ENCODE measurements at places on chromosomes 7 and 10.

- no peak for DNase-seq
These were observed 45.7 kb downstream of the RPS24 start for GRCh38 chr10:78079411-78079810.

DNA sequence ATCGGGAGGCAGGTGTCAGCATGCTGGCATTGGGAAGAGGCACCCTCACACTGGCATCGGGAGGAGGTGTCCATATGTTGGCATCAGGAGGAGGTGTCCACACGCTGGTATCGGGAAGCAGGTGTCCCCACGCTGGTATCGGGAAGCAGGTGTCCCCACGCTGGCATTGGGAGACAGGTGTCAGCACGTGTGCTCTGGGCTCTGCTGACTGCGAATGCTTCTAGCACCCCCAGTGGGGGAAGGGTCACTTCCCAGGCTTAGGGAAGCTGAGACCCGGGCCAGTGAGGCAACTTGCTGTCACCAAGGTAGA lies 92.5 kb upstream of the IKZF1 start:
- no peak for DNase-seq

- DNase-seq = no peak
These were observed 76.0 kb upstream of the ARMC3 start for GRCh38 chr10:22851865-22852239.

DNA sequence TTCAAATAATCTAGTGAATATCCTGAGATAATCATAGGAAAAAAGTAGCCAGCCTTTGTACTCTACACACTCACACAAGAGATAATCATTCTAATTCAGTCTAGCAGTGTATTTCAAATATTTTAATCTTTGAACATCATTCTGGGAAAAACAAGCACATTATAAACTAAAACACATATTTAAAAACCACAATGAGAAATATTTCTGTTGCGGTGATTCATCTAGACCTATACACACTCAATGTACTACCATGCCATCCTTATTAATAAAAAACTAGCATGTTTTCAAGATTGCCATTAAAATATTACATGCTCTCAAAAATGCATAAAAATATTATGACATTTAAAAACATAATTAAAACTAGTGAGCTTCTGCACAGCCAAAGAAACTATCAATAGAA lies 11.8 kb downstream of the COG5 start:
- no peak for DNase-seq

DNA sequence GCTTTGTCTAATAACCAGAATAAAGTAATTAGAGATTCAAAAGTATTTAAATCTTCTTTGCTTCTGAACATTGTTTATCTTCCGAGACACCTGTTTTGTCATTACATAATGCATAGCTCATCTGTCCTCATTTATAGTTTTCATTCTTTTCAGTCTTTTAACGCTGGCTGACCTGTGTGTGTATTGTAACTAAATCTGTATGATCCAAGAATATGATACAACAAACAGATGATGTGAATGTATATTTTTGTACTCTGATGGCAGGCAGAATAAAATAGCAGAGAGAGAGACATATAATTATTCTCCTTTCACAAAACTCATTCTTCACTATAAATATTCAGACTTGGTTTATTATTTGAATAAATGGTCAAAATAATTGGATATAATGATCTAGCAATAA lies 80.6 kb downstream of the ORC5 start:
- DNase-seq = no peak

- DNase-seq = peak; percentile 92
These were observed 9.0 kb downstream of the SKIDA1 start for GRCh38 chr10:21516242-21517131.

GRCh38 chr10:14891151-14891550 lies 12.5 kb downstream of the SUV39H2 start:
- no peak for DNase-seq

GRCh38 chr10:23293145-23293724 lies 51.4 kb downstream of the C10orf67 start:
- no peak for DNase-seq

DNA sequence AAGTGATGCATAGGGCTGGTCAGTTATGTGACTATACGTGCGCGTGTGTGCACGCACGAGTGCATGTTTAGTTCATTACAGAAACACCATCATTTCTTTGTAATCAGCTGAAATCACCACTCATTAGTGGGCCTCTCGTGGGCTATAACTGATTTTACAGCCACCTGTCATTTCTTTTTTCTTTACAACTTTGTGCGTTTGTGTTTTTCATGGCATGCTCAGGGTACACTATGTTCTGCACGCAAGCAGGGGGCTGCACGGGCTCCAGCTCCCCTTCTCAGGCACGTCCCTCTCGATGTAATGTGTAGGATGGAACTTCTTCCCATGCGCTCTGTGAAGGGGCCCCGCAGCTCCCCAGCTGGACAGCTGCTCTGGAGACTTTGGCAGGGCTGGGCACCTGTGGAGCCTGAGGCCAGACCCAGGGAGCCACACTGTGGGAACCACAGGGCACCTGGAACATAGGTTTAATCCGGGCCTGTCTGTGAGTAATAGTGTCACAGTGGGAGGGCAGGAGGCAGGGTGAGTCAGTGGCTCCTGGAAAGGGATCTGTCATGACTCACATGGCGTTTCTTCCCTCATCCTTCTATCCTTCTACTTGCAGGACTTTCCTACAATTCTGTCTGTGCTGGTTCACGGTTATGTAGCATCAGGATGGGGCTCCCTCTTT lies 4.9 kb downstream of the GCK start:
- peak; percentile 68 for DNase-seq

DNA sequence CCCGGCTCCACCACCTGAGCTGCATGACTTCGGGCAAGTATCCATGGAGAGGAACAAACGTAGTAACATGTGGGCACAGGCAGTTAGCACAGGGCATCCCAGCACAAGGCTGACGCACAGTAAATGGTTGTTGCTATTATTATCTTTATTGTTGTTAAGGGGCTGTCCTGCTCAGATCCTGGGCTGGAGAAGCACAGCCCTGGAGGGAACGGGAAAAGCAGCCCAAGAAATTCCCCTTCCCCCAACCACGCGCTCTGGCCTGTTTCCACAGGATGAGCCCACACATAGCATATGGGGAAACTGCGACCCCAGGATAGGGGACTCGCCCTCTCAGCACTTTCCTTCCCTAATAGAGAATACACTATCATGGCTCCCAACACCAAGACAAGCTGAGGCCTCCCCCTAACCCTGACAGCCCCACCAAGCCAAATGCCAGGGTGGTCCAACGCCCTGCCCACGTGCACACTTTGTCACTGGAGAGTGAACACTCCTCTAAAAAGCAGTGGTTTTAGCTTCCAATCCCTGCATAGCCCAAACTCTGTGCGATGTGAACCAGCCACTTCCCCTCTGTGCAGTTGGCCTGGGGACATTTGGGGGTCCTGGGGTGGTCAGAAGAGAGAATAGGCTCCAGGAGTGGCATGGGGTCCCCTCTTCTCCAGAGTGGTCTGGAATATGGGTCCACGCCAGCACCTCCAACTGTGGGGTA lies 11.0 kb downstream of the PSD start:
- no peak for DNase-seq

DNA sequence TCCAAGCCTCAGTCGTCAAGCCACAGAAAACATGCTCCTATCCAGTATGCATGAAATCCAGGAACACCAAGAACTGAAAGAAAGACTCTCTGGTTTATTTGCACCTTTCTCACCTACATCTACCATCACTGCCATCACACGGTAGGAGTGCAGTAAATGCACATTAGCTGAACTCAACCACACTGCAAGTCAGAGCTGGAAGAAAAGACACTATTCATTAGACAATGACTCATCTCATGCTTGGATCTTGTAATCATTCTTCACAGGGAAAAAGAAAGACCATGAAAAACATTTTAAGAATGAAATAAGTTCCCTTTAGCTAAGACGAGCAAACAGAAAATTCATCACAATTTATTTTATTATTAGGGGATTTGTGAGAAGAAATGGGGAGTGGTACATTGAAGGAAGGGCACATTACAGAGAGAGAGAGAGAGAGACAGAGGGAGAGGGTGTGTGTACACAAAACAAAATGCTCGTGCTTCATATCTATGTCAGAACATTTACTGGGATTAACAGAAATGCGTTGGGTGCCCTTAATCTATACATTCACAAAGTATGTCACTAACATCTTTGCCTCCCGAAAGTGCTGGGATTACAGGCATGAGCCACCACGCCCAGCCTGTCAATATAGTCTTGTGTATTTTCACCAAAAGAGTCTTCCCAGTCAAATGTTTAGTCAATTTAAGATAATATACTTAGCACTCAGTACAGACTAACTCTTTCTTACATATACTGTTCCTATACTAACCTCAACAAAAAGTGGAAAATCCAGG lies 324.9 kb downstream of the PARD3 start:
- DNase-seq = no peak

DNA sequence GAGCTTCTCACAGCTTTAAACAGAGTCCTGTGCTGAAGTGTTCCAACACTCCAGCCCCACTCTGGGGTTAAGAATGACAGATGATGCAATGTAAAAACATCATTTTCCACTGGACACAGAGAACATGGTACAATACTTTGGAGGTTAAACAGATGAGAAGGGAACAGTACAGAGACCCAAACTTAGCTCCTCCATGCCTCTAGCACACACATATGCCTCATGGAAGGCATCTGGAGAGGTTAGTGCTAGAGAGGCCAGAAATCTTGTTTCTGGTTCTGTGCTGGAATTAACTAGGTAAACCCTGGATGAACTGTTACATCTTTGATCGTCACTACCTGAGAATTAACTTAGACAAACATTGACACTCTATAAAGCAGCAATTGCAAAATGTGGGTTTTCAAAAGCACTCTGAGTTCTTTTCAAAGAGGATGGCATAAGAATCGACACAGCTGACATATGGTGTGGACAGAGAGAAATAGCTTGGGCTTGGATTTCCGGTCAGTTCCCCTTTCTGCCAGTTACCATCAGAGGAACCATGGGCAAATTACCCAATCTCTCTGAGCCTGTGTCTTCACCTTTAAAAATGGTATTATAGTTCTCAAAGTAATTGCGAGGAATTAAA lies 81.9 kb downstream of the KCNMA1 start:
- DNase-seq = no peak

- DNase-seq = no peak
These were observed 18.2 kb downstream of the SEC31B start for GRCh38 chr10:100501423-100501822.

DNA sequence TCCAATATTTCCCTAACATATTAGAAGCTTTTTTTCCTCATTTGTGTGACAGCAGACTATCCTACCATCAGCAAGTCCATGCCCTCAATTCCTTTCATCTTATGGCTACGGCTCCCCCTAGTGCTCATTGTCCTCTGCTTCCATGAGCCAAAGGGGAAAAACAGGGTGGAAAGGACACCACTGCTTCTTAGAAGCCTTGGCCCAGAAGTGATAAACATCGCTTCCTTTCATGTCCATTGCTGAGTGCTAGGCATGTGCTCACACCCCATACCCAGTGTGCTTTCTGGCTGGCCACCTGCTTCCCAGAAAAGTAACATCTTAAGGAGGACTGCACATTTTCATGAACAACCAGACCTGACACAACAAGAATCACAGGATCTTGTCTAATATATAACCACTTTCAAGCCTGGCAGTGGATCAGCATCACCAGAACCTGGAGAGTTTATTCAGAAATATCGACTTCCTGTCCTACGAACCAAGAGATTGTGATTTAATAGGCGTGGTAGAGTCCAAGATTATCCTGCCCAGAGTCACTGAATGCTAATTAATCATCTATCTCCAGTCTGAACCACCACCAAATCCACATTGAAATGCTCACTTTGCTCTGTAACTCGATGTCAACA lies 650.5 kb upstream of the SORCS1 start:
- peak; percentile 19 for DNase-seq

- DNase-seq = no peak
These were observed 120.2 kb upstream of the CTTNBP2 start for GRCh38 chr7:117993377-117994003.

- DNase-seq = no peak
These were observed 31.6 kb downstream of the NUDT5 start for GRCh38 chr10:12164085-12164484.

DNA sequence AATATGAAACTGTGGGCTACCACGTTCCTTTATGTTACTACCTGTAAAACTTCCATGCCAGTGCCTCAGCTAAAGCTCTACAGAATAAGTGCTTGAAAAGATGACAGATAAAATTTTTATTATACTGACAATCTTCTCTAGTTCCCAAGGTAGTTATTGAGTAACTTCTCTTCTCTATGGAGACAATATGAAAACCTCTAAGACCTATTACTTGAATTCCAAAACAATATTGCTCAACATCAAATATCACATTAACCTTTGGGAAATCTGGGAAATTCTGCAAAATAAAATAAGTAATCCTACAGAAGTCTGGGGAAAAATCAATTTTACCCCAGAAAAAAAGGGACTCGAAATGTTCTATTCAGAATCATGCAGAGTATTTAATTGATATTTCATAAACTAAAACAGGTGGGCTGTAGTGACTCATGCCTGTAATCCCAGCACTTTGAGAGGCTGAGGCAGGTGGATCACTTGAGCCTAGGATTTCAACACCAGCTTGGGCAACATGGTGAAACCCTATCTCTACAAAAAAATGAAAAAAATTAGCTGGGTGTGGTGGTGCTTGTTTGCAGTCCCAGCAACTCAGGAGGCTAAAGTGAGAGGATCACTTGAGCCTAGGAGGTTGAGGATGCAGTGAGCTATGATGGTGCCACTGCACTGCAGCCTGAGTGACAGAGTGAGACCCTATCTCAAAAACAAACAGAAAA lies 23.8 kb upstream of the ANK3 start:
- no peak for DNase-seq

DNA sequence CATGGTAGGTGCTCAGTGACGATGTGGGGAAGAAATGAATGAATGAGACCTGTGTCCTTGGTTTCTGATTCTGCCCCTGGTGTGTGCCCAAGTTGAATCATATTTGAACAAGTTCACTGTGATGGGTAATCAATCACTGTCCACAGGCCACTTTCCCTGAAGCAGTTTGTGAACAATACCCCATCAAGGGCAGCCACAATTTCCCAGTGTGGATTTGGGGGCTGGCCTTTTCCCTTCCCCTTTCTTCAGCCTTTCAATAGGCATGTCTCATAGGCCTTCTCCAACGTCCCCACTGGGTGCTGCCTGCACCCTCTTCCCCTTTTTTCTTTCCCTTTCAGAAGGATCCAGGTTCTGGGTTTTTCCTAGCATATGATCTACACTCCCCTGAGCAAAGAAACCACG lies 64.7 kb downstream of the CREB5 start:
- no peak for DNase-seq

DNA sequence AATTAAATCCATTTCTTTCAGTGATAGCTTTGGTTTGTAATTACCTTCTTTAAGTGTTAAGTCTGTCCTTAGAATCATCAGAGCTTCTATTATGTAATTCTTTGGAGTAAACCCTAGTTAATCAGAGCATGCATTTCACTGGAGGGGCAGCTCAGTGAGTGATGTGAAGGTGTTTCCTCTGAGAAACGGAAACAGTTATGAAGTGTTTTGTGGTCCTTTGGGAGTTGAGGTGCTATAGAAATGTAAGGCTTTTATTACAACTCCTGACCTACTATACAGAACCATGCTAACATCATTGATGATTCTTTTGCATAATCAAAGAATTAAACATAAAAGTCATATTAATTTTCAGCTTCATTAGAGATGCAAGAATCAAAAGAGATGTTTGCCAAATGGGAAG lies 141.5 kb downstream of the EXOC4 start:
- no peak for DNase-seq

GRCh38 chr7:2774280-2774679 lies 69.8 kb downstream of the GNA12 start:
- DNase-seq = no peak
